ENCODE measurements at places on chromosomes 5 and 9.

DNA sequence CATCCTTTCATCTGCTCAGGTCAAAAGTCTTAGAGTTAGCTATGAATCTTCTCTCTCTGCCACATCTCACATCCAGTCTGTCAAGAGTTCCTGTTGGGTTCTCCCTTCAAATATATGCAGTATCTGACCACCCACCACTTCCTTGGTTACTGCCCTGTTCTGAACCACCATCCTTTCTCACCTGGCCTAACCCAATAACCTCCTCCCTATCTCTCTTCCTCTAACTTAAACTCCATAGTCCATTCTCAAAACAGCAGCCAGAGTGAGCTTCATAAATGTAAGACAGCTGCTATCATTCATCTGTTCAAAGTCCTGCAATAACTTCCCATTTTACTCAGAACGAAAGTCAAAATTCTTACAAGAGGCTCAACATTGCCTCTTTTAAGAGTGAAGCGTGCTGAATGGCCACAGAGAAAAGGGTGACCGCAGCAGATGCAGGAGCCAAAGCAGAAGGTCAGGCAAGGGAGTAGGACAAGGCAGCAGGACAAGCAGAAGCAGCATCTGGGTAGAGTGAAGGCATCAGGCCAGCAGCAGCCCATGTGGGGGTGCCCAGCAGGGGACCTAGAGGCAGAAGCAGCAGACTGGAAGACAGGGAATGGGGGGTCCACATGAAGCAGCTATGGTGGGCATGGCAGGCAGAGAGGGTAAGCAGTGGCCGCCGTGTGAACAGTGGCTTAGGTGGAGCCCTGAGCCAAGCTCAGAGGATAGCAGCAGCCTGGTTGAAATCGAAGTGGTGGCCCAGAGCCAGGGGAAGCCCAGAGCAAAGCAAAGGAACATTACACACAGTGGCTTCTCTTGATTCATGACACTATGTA is 39.3 kb upstream of the CDC42SE2 start:
- DNase-seq: no peak

DNA sequence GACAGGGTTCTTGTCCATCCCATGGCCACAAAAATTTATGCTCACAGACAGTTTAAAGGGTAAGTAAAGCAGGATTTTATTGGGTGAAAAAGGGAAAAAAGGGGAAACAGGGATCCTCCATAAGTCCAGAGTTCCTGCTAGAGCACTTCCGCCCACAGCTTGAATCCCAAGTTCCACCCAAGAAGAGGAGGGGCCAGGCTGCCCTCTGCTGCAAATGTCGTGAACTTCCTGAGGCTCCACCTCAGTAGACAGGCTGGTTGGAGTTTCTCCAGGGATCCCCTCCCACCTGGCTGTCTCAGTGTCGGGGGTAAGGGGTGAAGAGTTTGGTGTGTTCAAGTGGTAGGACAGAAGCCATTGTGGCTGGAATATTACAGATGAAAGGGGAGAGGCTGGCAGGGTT is 275.0 kb upstream of the SGCD start:
- DNase-seq: no peak

- no peak for DNase-seq
These were observed 9.7 kb downstream of the SERINC5 start for GRCh38 chr5:80246001-80246758.

- no peak for DNase-seq
These were observed 346.4 kb downstream of the EBF1 start for GRCh38 chr5:158753354-158753753.

GRCh38 chr9:115635680-115636383 is 517.8 kb upstream of the PAPPA start:
- no peak for DNase-seq

DNA sequence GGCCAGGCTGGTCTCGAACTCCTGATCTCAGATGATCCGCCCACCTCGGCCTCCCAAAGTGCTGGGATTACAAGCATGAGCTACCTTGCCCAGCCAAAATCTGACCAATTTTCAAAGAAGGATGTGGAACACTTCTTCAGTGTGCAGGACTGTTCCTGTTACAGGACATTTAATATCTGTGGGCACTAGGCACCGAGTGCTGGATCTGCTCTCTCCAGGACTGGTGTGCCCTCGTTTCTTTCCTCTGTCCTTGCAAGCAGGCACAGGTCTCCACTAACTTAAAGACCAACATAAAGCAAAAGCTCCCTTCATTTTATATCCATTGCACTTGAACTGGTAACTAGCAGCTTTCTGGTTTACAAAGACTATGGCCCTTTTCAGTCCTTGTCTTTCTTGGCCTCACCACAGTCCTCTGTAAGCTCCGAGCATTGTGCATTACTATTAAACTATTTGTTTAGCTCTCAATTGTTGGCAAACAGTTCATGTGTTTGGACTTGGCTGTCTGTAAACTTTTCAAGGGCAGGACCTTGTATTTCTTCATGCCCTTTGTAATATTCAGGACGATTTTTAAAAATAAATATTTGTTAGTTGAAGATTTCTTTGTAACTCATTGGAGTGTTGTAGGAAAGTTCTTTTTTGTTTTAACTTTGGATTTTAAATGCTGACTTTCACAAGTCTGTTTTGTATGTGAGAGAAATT is 37.3 kb downstream of the ARHGEF28 start:
- DNase-seq: no peak

DNA sequence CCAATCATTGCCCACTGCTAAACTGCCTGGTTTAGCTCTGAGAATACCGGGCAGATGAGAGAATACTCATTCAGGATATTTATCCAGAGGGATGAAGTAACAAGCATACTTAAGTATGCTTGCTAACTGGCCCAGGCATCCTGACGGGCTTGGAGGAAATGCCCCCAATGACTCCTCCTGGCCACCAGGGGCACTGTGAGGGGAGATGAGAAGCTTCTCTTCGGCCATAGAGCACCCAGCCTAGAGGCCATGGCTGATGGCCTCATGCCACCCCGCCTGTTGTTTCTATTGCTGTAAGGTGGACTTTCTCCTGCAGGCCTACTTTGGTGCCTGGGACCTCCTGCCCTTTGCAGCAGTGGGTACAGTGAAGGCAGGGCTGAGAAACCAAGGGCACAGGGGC is 134.5 kb upstream of the FSTL4 start:
- no peak for DNase-seq

- no peak for DNase-seq
These were observed 127.0 kb downstream of the PRELID2 start for GRCh38 chr5:145708169-145708568.

DNA sequence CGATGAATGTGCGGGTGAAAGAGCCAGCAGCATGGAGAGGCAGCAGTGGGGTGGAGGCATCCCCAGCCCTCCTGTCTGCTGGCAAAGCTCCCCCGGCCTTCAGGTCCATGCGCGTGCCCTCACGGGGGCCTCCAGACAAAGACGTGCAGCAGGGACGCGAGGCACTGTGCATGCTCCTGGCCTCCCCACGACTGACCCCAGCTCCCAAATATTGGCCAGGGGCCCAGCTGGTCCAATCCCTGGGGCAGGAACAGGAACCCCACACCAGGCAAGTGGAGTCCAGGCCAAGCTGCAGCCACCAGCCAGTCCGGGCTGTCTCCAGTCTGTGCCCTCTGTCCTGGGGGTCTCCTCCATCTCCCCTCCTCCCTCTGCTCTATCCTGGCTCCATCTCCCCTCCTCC is 33.5 kb upstream of the LRRC14B start:
- DNase-seq: no peak

GRCh38 chr5:131637694-131638093 is 2.7 kb upstream of the RAPGEF6 start:
- DNase-seq: no peak

- no peak for DNase-seq
These were observed 49.0 kb downstream of the TEX10 start for GRCh38 chr9:100303747-100304146.

DNA sequence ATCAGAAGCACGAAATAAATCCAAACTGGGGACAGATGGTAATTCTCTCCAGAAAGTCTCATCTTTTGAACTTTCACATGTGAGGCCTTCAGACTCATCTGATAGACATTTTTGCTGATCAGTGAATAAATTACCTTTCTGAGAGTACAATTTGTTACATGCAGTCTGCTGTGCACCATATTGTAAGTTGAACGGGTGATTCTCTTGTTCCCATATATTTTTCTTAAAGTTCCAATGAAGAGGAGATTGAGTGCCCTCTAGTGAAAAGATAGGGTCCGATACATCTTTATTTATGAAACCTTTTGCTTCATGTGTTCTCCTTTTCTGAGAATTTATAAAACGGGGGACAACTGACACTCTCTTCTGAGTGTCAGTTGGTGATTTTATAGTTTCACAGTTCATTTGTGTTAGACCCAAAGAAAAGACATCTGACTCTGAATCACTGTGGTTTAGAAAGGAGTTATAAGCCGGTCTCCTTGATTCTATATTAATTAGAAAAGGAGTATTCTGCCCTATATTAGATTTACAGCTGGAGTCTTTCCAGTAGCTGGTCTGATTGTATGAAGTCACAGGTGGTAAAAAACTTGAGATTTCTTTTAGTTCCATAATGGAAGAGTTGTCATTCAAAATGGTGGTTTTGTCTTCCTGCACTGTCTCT is 30.4 kb downstream of the GNG10 start:
- DNase-seq: no peak

GRCh38 chr9:20573023-20573422 is 49.3 kb downstream of the MLLT3 start:
- DNase-seq: no peak

- no peak for DNase-seq
These were observed 66.9 kb upstream of the SLIT3 start for GRCh38 chr5:169367861-169368260.

DNA sequence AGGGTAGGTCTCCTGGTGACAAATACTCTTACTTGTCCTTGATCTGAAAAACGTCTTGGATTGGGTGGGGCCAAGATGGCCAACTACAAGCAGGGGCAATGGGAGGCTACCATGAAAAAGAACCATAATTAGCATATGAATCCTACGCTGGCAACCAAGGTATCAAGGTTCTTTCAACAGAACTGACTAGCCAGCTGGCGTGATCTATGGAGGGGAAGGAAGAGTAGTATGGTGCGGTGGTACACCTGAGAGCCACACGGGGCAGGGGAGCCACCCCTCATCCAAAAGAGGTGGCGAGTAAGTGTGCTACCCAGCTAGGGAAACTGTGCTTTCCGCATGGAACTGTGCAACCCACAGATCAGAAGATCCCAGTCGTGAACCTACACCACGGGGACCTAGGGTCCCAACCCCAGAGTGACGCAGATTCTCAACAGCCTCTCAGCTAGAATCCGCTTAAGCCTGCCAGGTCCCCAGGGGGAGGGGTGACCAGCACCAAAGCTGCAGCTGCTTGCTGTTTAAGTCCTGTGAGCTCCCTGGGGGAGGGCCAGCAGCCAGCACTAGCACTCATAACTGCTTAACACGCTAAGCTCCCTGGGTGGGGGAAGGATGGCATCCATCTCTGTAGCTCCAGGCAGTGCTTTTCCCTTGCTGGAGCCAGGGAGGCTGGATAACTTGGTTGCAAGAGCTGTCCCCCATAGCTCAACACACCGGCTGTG is 334.8 kb downstream of the FBXL17 start:
- DNase-seq: no peak

DNA sequence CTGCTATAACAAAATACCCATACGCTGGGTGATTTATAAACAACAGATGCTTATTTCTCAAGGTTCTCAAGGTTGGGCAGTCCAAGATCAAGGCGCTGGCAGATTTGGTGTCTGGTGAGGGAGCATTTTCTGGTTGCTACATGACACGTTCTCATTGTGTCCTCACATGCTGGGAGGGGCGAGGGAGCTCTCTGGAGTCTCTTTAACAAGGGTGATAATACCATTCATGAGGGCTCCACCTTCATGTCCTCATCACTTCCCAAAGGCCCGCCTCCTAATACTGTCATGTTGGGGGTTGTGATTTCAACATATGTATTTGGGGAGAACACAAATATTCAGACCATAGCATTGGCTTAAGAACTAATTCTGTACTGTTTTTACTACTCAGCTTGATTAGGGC is 4.6 kb downstream of the CFAP90 start:
- DNase-seq: no peak

- DNase-seq: no peak
These were observed 398.3 kb upstream of the MPDZ start for GRCh38 chr9:13677801-13678200.

DNA sequence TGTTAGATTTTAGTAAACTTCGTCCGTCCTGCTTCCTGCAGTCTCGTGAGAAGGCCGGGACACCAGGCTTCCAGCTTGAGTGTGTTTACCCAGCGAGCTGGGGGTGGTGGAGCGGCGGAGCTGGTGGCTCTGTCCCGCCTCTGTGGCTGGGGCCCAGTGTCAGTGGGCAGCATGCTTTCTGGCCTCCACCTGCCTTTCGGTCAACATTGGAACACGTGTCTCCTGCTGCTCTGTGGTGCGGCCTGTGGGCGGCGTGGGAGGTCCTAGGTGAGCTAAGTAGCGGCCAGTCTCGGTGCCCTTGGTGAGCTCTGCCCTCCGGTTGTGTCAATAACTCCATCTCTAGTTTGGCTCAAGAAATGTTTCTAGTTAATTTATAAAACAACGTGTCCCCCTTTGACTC is 125.9 kb downstream of the GADD45G start:
- no peak for DNase-seq

- peak; percentile 21 for DNase-seq
These were observed 9.2 kb upstream of the SHROOM1 start for GRCh38 chr5:132839426-132840301.

DNA sequence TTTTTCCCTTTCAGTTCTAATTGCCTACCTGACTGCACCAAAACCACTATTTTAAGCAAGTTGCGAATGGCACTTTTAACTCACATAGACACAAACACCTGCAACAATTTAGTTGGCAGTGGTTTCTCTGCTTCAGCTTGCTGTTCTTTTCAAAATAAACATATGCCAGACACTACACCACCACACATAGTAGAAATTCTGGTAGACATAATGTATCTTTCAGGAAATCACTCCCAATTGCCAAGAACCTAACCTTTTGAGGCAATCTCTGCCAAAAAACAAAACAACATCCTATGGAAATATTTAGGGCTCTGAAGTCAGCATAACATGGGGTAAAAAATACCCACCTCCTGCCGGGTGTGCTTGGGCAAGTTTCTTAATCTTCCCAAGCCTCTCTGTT is 27.7 kb downstream of the GLIS3 start:
- DNase-seq: no peak
